Stimulated activated CD4-positive, alpha-beta T cell treated with anti-CD3 and anti-CD28 coated beads, TNF-alpha, amount 100 ng/mL, for 1 hour (primary cell): ENCODE measurements at places on chromosomes 11 and 22.

GRCh38 chr11:35487532-35488078, 37.8 kb downstream of the PAMR1 start:
- no peak for DNase-seq

GRCh38 chr11:77665240-77665965, 27.8 kb upstream of the CLNS1A start:
- DNase-seq: no peak

DNA sequence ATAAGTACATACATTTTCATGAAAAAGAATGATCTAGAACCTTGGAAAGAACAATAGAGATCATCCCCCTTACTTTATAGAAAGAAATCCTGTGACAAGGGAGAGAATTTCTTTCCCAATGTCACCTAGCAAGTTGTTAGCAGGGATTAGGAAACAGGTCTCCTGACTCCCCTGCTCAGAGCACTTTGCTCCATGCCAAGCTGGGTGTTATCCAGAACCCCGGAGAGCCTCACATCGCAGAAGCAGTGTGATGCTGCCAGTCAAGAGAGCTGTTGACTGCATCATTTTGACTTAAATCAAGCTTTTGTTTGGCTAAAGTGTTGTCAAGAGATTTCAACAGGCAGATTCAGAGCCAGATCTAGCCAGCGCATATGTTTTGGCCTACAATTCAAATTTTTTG, 3.6 kb upstream of the RRAS2 start:
- no peak for DNase-seq

DNA sequence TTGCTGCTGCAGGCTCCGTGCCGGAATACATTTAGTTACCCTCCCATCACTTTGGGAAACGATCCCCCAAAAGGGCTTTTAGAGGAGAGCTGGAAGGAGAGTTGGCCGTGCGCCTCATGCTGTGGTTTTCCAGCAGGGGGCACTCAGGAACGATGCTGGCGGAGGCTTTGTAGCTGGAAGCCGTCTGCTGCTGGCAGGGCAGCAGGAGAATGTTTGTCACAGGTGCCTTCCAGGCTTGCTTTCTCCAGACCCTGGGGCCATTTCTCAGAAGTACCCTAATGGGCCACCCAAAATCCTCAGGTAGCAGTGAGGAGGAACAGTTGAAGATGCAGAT, 30.0 kb upstream of the CABP7 start:
- no peak for DNase-seq

DNA sequence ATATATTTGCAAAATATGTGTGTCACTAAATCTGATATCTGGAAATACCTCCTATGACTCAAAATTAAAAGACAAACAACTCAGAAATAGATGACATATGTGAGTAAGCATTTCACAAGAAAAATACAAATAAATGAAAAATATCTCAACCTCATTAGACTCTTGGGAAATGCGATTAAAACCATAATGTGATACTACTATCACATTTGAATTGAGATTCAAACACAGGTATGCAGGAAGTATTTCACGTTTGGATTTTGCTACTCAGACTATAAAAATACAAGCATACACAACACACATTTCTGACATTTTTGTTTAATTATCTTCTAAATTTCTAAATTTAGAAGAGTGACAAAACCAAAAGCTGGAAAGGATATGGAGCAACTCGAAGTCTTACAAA, 811.9 kb upstream of the LRRC4C start:
- DNase-seq: no peak

DNA sequence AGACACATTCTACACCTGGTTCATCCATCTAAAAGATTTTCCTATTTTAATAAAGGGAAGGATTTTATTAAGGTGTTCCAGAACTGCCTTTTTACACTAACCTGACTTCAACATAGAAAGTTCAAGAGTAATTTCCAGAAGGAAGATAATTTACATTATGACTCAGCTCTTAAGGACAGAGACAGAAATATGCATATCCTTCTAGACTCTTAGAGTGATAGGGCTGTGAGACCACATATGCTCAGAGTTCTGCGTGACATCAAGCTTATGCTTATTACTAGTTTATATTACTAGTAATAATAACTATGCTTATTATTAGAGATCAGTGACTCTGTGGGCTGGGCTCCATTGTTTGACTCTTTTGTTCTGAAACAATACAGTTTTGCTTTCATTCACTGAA, 4.6 kb downstream of the PDGFD start:
- DNase-seq: no peak

GRCh38 chr22:29291215-29291614, 15.2 kb upstream of the GAS2L1 start:
- no peak for DNase-seq
